ENCODE measurements at places on chromosomes 3 and 15.

DNA sequence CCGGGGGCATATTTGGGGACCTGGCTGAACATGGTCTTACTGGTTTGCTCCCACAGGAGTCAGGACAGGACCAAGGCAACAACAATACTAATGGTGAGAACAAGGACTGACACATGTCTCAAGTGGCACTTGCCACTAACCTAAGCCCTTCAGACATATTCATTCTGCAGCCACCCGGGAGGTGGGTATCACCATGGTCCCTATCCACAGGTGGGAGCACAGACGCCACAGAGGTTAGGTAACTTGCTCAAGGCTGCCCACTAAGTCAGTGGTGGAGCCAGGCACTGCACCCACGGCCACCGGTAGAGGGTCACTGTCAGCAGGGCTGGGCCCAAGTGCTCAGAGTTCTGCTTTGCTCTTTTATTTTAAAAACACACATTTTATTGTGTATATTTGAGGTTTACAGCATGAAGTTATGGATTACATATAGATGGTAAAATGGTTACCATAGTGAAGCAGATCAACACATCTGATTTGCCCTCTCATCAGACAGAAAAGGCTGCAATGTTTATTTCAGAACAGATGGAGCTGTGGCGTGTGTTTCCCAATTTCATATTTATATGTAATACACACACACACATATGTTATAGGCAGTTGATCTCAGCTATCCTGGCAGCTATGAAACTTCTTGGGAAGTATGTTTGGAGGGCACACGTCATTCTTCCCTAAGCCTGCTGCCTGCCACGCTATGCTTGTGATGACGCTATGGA, 30.0 kb upstream of the SLC41A3 start:
- DNase-seq: no peak

DNA sequence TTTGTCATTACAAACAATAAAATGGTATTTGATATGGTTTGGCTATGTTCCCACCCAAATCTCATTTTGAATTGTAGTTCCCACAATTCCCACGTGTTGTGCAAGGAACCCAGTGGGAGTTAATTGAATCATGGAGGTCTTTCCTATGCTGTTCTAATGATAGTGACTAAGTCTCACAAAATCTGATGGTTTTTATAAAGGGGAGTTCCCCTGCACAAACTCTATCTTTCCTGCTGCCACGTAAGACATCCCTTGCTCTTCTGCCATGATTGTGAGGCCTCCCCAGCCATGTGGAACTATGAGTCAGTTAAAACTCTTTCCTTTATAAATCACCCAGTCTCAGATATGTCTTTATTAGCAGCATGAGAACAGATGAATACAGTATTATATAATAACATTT, 15.4 kb upstream of the AADAC start:
- no peak for DNase-seq

DNA sequence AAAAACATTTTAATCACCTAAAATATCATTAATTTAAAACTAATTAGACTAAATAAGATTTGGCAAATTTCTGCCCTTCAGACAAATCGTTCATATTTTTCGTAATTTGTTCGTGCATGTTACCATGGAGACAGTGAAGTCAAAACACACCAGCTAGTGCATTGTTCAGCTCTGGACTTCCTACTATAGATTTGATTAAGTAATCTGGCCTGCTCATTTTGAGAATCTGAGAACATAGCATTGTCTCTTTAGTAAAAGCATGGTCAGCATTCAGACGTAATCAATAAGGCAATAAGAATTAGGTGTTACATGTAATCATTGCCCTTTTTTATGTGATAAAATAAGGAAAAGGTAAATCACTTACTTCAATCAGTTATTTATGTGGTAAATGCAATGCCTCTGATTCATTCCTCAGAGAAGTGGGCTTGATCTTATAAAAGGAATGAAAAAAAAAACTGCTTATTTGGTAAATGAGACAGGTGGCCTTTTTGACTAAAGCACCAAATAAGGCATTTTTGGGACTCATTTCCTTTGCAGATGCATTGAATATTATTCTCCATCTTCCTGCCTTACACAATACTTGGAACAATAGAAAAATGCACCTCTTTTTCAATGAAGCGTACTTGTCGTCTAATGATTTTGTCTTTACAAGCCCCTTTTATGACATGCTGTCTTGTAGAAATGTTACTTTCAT, 84.5 kb upstream of the FNDC3B start:
- no peak for DNase-seq

DNA sequence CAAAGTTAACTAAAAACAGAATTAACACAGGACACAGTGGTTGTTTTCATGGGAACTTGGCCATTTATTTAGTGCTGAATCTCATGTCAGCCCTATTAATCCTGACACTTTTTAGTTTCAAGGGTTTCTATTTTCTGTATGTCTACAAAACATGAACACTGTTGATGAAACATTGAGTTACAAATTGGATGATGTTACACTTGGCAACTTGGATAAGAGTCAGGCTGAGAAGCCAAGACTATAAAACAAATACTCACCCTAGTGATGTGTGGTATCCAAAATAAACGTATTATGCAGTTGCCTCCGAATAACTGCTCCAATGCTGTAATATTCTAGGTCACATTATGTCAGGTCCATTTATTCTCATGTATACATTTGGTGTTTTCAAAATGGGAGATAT, 349.6 kb downstream of the ZIC1 start:
- no peak for DNase-seq

- no peak for DNase-seq
Measured at GRCh38 chr15:48795901-48796300, 15.0 kb downstream of the CEP152 start.

- DNase-seq: no peak
Measured at GRCh38 chr15:36186376-36186775, 393.1 kb upstream of the CDIN1 start.

DNA sequence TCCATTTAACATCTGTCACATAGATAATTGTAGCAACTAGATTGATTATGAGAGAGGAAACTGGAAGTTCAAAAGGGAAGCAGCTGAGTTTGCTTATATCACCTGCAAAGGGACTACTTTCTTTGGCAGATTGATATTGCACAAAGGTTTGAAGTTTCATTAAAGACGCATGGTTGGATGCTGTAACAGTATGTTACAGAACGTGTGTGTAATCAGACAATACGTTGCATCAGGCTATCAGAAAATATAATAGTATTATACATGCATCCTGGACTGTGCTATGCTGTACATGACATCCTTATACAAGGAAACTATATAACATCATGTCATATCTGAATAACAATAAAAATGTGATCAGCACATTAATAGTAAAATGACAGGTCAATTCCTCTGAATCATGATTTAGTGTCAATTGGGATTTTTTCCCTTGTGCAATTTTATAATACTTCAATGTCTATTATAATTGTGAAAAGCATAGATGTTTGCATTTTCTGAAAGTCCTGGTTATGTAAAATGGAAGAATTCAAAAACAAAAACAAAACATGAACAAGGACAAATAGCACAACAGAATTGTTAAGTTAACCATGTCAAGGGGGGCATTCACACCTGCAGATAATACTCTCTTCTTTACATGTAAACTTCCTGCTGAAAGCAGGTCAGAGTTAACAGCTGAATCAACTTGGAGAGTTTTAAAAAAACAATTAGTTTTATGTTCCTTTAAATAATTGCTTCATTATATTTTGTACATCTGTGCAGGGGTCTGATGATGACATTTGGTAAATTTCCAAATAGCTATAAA, 283.2 kb upstream of the KCNH8 start:
- no peak for DNase-seq

GRCh38 chr3:10901296-10901945, 85.4 kb downstream of the SLC6A11 start:
- no peak for DNase-seq

DNA sequence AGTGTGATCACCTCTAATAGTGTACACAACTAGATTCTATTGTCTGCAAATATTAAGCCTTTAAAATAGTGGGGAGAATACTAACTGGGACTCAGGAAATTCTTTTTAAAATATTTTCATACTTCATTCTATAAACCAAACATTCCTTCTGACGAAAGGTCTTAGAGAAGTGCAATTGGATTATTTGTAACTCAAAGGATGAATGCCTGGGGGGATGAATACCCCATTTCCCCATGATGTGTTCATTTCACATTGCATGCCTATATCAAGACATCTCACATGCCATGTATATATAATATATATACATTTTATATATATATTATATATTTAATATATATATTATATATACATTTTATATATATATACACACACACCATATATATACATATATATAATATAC, 189.9 kb downstream of the VGLL3 start:
- no peak for DNase-seq

DNA sequence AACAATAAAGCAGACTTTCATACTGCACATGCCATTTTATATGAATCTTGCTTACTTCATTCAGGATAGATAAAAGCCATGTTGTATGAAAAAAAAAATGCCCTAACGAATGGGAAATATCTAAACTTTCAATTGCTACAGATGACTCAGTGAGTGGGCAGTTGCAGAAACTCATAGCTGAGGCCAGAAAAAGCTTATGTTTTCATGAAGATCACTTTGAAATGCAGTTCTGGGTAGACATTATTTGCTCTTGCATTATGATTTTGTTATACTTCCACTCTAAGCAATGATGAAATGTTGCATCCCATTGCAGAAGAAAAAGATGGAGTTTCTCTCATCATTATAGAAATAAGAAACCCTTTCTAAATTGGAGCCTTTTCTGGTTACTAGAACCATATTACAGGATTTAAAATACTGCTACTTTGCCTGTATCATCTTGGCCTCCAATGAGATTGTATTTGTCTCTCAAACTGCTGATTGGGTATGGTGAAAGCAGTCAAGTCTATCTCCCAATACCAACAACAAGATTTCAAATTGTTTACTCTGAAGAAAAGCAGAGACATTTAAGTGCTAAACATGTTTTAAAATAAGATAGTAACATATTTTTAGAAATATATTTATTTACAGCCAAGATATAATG, 17.0 kb downstream of the PEAK1 start:
- no peak for DNase-seq

DNA sequence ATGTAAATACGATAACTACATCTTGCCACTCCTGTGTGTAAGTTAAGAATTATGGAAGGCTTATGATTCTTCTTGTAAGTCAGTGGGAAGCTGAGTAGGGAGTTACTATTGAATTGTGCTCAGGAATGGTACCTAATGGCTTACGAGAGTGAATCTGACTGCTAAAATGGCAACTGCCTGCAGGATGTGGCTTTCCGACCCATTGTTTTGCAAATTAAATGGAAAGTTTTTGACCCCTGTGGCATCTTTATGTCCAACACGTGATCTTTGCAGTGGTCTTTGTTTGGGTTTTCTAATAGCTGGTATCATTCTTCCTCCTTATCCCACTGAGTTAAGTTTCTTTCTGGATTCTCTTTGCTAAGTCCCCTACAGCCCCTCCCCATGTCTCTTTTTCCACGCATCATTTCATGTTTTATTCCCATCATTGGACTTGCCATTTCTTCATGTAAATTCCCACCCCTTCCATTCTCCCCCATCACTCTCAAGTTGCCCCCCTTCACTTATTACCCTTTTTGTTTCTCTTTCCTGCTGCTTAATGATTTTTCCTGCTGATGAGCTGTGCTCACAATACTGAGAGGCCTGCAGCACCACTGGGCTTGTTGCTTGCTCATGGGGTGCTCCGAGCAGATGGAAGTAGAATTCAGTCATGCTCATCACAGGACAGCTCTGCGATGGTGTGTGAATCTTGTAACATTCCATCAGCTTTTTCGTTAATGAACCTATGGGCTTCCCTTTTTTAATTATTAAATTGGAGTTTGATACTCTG, 428.2 kb upstream of the IL12A start:
- no peak for DNase-seq

GRCh38 chr3:66501483-66502244, 842 bp upstream of the LRIG1 start:
- DNase-seq: no peak

GRCh38 chr3:72830452-72831223, 17.6 kb downstream of the SHQ1 start:
- no peak for DNase-seq

- DNase-seq: no peak
Measured at GRCh38 chr15:93372208-93372864, 283.3 kb upstream of the RGMA start.

DNA sequence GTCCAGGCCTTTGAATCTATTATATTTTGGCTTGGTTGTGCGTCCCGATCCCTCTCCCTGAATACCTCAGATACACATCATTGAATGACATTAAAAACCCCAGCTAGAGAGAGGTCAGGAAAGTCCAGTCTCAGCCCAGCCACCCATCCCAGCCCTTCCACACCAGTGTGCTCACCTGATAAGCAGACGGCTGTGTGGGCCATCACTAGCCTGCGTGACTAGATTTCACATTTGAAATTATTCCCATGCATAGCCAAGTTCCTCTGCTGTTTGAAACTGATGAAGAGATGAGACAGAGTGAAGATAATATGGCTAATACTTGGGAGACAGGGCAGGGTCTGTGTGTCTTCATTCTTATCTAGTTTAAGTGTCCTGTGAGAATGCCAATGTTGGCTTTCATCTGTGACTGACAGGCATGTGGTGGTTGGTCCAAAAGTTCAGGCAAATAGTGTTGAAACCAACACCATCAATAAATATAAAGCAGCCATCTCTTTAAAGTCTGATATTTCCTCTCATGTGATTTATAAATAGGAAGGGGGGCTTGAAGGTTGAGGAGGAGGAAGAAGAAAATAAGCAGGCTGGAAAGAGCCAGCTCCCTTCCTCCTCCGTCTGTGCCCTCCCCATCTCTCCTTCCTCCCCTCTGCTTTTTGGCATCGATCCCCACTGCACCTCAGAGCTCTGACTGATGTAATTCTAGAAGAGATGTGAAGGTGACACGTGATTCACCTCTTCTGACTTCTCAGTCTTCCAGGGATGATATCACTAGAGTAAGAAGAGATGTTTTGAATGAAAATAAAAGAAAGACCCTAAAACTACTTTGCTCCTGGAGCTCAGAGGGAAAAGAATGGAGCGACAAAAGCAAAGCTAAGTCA, 5.1 kb downstream of the FAM43A start:
- DNase-seq: no peak

GRCh38 chr3:40186508-40186907, 123.0 kb upstream of the EIF1B start:
- DNase-seq: no peak

GRCh38 chr3:94336046-94336753, 273.3 kb downstream of the NSUN3 start:
- DNase-seq: no peak

- no peak for DNase-seq
Measured at GRCh38 chr15:85622221-85622831, 172.4 kb downstream of the KLHL25 start.

- DNase-seq: no peak
Measured at GRCh38 chr3:20064796-20065564, 24.7 kb downstream of the KAT2B start.

DNA sequence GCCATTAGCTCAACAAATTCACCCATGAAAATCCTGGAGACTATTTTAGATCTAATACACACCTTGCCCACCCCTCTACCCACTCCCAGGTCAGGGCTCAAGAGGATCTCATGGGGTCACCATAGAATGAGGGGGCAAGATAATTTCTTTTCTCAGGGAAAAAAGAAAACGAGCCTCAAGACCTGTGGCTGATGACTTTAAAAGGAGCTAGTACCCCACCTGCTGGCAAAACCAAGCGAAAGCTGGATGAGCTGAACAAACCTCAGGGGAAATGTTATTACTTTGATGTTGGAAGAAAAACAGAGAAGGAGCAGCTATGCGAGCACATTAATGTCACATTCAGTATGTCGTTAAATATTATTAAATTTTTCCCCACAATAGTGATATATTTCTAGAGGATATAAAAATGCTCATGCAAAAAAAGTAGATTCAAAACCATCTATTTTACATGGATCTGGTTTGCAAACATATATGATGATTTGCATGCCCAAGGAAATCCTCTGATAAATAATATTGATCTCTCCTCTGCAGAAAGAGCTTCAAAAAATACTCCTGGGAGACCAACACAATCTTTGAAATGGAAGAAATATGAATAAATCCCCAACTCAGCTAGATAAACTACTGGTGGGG, 37.7 kb downstream of the PLD1 start:
- no peak for DNase-seq

Data from T-helper 2 cell (primary cell).